ENCODE measurements at places on chromosomes 16 and 17. TPM values are rescaled to one million over a fixed set of nuclear protein-coding genes. Genes with fewer than 3 reads are reported as not detected.

GRCh38 chr17:82030470-82031302, 792 bp upstream of the RAC3 start:
- peak; percentile 69 for DNase-seq

- no peak for DNase-seq
Observed at GRCh38 chr16:69037373-69038160, 67.9 kb upstream of the HAS3 start.

DNA sequence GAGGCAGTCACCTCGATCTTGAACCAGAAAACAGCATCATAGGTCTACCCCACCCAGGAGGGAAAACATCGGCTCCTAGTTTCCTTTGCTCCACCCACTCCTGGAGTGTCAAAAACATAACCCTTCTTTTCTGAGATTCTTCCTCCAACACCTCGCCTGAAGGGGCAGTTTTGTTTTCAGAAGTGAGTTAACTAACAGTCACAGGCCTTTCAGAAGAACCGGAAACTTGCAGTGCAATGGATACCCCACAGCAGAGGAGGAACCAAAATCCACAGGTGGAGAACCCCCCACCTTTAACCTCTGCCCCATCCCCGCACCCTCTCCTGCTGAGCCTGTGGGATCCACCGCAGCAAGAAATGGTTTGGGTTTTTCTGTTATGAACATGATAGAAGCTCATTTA, 7.8 kb upstream of the TEX2 start:
- DNase-seq = no peak

DHX58 gene
- total RNA-seq = 21.9 TPM

- DNase-seq = no peak
Observed at GRCh38 chr16:14444979-14445810, 184.9 kb downstream of the PARN start.

DNA sequence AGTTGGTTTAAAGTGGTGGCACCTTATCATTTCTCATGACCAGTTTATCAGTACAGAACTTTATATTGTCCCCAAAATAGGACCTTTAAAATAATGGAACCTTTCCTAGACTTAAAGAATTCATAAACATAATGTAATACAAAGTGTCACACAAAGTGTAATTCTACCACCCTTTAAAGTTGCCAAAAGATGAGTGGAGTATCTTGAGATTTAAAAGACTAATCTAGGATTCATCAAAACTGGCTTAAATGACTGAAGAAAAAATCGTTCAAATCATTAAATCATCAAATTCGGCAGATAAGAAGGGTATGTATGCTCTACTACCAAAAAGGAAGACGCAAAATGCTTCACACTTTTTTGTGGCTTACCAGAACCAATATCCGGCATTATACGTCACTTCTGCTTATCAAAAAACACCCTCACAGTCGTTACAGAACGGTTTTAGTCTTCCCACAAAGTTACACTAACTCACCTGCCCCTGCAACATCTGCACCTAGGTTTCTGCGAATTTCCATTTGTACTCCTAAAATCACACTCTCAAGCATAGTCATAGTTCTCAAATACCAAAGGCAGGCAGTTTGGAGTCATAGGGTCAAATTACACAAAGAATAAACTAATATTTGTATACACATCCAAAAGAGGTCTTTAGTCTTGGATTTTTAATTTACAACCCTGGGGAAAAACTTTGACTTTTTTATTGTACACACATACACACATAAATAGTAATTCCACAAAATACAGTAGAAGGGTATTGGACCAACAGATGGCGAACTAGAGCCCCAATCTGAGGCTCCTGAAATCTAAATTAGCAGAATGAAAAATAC, 1.4 kb upstream of the KANSL1 start:
- DNase-seq = no peak

MARVELD3 gene
- total RNA-seq = not detected
